ENCODE measurements at places on chromosomes 3 and 15.

DNA sequence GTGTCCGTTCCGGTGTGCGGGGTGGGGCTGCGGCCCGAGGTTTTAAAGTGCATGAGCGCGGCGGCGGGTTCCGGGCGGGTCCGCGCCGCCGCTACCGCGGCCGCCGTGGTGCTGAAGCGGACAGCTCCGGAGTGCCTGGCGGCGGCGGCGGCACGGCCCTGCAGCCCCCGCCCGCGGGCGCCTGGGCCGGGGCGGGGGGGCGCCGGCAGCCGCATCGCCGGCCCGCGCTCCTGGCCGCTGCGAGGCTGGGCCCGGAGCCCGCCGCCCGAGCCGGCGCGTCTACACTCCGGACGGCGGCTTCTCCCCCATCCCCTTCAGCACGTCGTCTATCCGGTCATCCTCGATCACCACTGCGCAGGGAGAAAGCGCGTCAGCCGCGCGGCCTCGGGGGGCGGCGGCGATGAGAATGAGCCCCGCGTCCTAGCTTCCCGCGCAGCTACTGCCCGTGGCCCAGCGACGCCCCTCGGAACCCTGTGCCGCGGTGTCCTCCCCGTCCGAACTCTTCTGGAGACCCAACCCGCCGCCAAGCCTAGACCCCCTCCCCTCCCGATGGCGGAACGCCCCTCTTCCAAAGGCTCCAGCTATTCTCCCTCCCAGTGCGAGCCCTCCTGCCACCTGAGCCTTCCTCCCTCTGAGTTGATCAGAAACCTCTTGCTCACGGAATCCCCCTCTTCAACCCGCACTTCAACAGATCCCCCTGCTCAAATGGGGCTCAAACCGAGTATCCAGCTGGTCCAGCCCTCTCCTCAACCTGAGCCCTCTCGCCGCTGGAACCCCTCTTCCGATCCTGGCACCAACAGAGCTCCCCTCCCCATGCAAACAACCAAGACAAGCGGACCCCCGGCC is 1.3 kb downstream of the CAMK2N2 start:
- peak; percentile 89 for DNase-seq

GRCh38 chr3:2133146-2133545 is 34.5 kb downstream of the CNTN4 start:
- DNase-seq: no peak

DNA sequence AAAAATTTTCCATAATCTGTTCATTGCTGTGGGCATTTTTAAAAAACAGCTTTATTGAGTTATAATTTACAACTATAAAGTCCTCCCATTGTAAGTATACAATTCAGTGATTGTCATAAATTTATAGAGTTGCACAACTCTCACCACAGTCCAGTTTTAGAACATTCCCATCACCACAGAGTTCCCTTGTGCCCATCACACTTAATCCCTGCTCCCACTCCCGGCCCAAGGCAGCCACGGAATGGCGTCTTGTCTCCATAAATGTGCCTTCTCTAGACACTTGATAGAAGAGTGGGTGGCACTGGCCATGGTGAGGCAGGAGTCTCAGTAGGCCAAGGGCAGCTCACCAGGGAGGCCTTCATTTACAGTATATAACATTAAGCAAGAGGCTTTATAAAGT is 6.3 kb downstream of the TSEN2 start:
- no peak for DNase-seq

DNA sequence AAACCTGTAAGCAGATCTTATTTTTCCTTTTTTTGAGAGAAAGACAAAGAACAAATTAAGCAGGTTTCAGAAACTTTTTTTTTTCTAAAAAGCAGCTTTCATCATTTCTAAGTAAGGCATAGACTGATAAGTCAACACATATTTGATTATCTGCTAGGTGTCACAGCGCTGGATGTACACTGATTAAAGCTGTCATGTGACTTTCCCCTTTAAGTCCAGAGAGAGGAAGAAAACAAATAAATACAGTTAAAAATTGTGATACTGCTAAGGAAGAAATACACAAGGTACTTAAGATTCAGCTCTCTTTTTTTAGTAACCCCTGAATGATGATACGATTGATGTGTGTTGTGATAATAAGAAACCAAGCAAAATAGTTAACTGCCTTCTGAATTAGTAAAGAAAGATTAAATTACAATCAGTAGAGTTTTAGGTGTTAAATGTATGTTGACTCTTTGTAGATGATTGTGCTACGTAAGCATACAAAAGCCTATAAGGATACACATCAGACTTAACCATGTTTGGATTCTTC is 2.8 kb downstream of the GLCE start:
- DNase-seq: no peak

DNA sequence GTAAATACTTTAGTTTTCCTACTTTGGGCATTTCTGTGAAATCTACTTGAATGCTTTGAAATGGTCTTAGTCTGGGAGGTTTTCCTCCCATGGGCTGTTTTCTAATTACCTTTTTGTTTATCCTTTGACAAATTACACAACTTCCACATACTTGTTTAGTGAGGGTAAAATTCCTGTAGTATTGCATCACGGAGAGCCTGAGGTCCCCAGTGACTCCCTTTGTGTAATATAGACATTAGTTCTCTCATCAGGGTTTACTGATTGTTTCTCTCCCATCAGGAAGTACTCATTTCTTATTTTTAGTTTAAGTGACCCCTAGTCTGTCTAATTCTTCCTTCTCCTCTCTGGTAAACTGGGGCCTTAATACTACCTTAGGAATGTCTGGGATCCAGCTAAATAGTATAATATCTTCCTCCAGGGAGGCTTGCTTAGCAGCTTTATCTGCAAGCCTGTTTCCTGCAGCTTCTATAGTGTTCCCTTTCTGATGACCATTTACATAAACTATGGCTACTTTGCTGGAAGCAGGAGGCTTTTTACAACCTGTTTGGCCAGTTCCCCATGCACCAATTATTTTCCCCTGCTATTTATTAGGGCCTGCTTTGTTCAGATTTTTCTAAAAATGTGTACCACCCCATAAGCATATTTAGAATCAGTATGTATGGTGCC is 87.2 kb upstream of the XCR1 start:
- peak; percentile 54 for DNase-seq

DNA sequence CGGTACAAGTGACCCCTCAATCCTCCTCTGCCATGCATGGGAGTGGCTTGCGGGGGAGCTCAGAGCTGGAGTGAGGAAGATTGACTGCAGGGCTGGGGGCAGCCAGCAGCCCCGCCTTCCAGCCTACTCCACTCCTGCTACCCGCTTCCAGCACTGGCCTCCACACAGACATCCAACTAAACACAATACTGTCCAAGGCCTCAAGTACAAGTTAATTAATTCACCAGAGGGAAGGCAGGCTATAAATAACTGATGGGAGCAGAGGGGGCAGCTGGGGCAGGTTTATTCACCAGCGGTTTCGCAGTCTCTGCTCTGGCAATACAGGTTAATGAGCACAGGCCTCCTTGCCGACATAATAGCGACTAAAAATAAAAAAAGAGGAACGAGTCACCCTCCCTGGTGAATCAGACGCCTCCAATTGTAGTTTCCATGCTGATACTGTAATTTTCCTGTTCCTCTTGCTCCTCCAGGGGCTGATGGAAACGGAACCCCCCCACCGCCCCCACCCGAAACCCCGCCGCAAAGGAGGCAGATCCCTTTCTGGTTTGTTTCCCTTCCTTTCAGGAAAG is 166.4 kb upstream of the TLE3 start:
- no peak for DNase-seq

- DNase-seq: no peak
Measured at GRCh38 chr3:152331998-152332397, 63.3 kb downstream of the MBNL1 start.

DNA sequence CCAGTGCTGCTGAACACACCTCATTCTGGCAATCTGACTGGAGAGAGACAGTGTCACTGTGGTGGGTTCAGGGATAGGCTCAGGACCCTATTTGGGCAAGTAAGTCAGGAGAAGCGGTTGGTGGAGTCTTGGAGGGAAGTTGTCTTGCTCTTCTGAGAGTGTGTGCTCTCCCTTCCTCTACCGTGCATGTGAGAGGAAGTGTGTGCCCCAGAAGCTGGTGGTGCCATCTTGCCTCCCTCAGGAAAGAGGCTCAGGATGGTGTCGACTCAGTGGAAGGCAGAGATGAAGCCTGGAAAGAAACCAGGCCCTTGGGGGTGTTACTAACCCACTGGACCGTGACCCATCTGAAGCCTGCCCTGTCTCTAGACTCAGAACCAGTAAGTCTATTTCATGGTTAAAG is 6.8 kb upstream of the RARRES1 start:
- no peak for DNase-seq

GRCh38 chr15:56168394-56168793 is 75.3 kb downstream of the RFX7 start:
- peak; percentile 17 for DNase-seq

DNA sequence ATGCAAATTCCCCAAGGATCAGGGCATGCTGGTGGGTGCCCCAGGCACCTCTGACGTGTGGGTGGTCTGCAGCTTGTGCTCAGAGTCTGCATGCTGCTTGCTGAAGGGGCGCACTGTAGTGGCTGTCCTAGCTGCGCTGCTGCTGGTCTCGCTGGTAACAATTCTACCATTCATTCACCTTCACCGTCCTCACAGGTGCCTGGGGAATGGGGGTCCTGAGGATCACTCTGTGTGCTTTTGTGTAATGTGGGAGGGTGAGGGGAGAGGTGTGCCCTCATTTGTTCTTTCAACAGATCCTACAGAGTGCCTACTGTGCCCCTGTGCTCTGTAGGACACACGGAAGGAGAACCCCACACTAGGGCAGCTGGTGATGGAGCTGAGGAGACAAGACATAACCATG is 2.1 kb upstream of the ITGA11 start:
- peak; percentile 2 for DNase-seq

GRCh38 chr15:70853973-70854665 is at the start of gene LARP6:
TSS of gene LARP6 (minus strand) at chr15:70854157. CDS start at chr15:70854088, 69 bp downstream.
- peak; percentile 79 for DNase-seq

DNA sequence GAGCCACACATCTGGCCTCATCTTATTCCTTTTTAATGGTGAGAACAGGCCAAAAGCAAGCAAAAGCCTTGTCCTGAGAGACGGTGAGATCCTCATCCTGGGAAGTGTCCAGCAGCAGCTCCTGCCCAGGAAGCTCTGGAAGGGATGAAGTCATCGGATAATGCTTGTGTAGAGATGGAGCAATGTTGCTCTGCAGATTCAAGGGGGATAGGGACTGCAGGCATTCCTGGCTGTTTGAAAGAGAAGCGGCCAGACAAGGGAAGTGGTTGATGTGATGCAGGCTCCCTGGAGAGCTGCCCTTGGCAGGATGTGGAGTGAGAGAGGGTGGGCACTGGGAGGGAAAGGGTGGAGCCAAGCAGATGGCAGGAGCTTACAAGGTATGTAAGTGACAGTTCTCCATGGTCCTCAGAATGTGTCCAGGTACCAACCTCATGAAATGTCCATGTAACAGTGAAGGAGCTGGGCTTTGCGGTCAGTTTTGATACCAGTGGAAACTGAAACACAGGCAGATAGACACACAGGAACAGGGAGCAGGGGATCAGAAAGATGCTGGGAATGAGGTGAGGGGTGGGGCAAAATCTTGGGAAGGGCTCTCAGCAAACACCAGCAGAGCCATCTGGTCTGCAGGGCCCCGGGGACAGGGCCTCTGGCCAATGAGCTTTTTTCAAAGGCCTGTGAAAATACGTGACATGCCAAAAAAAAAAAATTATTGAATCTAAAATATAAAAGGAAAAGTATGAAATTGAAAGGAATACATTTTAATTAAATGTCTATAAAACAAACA is 32.2 kb upstream of the LACTB start:
- peak; percentile 86 for DNase-seq

- no peak for DNase-seq
Measured at GRCh38 chr3:116129187-116129946, 315.9 kb downstream of the LSAMP start.

DNA sequence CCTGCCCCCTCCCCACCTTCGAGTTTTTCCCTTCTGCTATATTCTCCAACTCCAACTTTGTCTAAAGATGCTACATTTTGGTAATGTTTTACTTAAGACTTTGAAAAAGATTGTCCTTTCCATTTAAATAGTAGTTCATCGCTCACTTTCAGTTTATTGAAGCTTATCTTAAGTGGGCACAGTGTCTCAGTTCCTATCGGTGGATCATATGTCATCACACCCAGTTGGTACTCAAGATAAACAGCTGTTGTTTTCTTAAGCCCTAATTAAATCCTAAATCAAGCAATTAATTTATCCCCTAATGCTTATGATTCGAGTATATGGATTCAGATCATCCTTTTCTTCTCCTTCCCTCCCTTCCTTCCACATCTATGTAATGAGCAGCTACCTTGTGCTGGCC is 210.7 kb downstream of the TLE3 start:
- DNase-seq: no peak

DNA sequence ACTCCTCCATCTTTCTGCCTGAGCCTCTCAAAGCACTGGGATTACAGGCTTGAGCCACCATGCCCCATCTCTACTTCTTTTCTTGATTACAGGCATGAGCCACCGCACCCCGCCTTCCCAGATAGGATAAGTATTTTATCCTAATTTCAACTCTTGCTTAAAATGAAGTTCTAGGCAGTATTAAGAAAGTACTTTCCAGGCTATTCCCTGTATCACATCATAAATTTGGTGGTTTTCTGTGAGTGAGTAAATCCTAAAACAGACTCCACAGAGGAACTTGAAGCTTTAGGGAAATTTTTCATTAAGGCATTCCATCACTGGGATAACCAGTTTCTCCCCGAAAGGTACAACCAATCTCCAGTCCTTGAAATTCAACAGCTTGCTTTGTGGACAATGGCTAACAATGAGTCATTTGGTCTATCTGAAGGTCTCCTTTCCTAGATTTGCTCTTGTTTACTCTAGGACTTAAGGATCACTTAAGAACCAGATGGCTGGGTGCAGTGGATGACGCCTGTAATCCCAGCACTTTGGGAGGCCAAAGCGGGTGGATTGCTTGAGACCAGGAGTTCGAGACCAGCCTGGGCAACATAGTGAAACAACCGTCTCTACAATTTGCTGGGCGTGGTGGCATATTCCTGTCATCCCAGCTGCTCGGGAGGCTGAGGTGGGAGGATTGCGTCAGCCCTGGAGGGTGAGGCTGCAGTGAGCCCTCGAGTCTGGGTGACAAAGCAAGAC is 49.7 kb upstream of the SKIL start:
- DNase-seq: no peak

DNA sequence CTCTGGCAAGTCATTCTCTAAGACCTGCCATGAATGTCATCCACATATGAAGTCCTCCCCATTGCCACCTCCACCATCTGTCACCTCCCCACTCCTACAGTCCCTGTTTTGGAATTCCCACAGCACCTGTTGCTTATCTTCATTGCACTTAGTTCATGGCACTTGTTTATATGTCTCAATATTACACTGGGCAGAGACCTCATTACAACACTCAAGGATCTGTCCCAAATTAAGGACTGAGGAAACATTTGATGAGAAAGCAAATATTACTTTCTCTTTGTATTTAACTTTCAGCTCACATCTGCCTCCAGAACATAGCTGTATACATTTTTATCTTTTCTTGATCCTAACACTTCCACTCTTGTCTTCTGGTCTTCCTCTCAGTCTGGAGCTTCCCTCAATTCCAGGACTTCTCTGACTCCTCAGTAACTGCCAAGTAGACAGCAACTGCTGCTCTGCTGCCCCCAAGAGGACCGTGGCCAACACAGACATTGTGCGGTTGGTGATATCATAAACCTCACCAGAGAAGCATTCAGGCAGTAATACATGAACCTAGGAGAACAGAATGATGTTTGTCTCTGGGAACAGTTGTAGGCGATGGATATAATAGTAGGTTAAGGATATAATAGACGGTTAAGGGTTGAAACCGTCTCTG is 45.0 kb upstream of the FGF12 start:
- peak; percentile 47 for DNase-seq

- DNase-seq: no peak
Measured at GRCh38 chr3:126923423-126923822, 59.5 kb upstream of the PLXNA1 start.

GRCh38 chr3:16369885-16370284 is 104.9 kb downstream of the OXNAD1 start:
- no peak for DNase-seq
